ENCODE measurements at places on chromosomes 16 and 17. TPM values are rescaled to one million over a fixed set of nuclear protein-coding genes. Genes with fewer than 3 reads are reported as not detected.

Gene CPSF4L
- total RNA-seq: not detected

Gene DPEP1
- 4.1 TPM for total RNA-seq

Gene FSCN2
- 1.1 TPM for total RNA-seq

Gene KRTAP1-3
- total RNA-seq: not detected

Gene CHAD
- total RNA-seq: 0.80 TPM

Gene CLUH
- total RNA-seq: 143 TPM

Gene HNF1B
- total RNA-seq: not detected

Gene CCDC57
- 22.1 TPM for total RNA-seq

Gene TEPSIN
- total RNA-seq: 26.5 TPM

Gene SLC6A2
- total RNA-seq: 0.76 TPM

Gene PROCA1
- 1.1 TPM for total RNA-seq

Gene PAGR1
- total RNA-seq: 34.2 TPM

Gene CRHR1
- not detected for total RNA-seq

Gene ASGR1
- 0.42 TPM for total RNA-seq

Gene TMEM238L
- total RNA-seq: 1.1 TPM

Gene WNT3
- 1.5 TPM for total RNA-seq

Gene KCNG4
- not detected for total RNA-seq

Gene TBC1D3I
- total RNA-seq: not detected

Gene KCNJ2
- total RNA-seq: 4.8 TPM

Gene RAMP2
- 23.3 TPM for total RNA-seq

Gene CARD14
- total RNA-seq: 36.0 TPM

Gene HS3ST6
- 9.9 TPM for total RNA-seq

Gene CMTM2
- not detected for total RNA-seq

Gene ZG16
- total RNA-seq: not detected

Gene CTRB1
- not detected for total RNA-seq

Gene GRAP
- 4.2 TPM for total RNA-seq

Gene ATP2A1
- 0.26 TPM for total RNA-seq

Gene SLC5A11
- not detected for total RNA-seq

Gene OR2C1
- not detected for total RNA-seq

Gene DNAI2
- not detected for total RNA-seq

Gene CCL8
- not detected for total RNA-seq

Gene NATD1
- 5.1 TPM for total RNA-seq

Gene OTOP3
- total RNA-seq: 33.9 TPM

Gene C16orf96
- total RNA-seq: 0.04 TPM

Gene ITGB3
- 0.70 TPM for total RNA-seq

Gene TBC1D3C
- total RNA-seq: not detected

Gene RGS11
- total RNA-seq: 0.88 TPM

Gene PLA2G10
- not detected for total RNA-seq

All from esophagus squamous epithelium (tissue), 5 donors.